ENCODE measurements at places on chromosomes 11 and 22. TPM values are rescaled to one million over a fixed set of nuclear protein-coding genes. Genes with fewer than 3 reads are reported as not detected.

The OR8D4 gene
- not detected for total RNA-seq

The METTL15 gene
- 19.4 TPM for total RNA-seq

The CYTH4 gene
- 0.38 TPM for total RNA-seq

The MAJIN gene
- total RNA-seq: not detected

The GLB1L3 gene
- total RNA-seq: not detected

DNA sequence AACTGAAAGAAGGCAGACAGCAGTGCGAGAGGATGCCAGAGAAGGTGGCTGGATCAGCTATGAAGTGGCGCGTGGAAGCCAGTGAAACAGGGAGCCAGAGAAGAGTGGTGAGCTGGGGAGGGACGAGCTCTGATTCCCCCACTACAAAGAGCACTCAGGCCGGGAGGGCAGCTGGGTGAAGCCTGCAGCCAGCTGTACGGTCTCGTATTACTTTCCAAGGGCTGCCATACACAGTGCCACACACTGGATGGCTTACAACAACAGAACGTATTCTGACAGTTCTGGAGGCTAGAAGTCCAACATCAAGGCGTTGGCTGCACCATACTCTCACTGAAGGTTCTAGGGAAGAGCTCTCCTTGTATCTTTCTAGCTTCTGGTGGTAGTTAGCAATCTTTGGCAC lies 47.1 kb upstream of the WNT11 start:
- peaks cover 83% of the 10 kb centered on the region for H3K27me3 ChIP-seq
- H3K4me3 ChIP-seq: no peak overlapping the region
- no peak for DNase-seq
- no peaks in the 10 kb centered on the region for H3K4me1 ChIP-seq
- no peak overlapping the region for H3K27ac ChIP-seq

DNA sequence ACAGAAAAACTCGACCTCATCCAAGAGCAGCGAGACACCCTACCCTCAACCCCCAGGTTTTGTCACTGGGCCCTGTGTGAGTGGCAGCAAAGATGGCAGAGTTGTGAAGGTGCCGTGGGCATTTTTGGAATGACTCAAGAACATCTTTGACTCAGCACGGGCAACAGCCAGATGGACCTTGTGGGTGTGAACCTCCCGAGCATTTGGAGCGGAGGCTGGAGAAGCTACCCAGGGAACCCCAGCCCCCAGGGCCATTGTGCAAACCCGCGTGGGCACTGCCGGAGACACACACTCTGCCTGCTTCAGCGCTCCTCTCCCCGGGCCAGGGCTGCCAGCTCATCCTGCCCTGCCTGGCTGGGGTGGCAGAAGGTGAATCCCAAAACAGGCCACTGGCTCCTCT lies 66.1 kb downstream of the PANX1 start:
- no peak for DNase-seq
- peaks cover 7% of the 10 kb centered on the region for H3K4me1 ChIP-seq
- no peaks in the 10 kb centered on the region for H3K27me3 ChIP-seq
- H3K4me3 ChIP-seq: no peak overlapping the region

Data from Calu3 (cell line).